AML-193 (cell line): ENCODE measurements at places on chromosomes 3 and 15.
A peak's percentile ranks its signal among the peaks of the same experiment; 100 is the strongest.

DNA sequence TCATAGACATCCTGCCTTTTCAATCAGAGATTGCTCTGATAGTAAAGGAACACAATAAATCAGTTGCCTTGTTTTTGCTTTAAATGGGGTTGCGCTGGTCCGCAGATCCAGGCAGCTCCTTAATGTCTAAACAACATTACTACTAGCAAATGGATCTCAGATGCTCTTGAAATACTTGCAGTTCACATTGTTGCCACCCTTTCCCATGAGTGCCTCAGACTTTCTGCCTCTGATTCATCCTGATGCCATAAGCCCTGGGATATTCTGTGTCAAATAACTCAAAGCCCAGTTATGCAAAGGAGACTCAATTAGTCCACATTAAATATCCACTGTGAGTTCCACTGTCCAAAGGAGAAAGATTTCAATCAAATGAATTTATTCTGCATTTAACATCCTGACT lies 196.7 kb downstream of the PLCH1 start:
- DNase-seq, result no peak

DNA sequence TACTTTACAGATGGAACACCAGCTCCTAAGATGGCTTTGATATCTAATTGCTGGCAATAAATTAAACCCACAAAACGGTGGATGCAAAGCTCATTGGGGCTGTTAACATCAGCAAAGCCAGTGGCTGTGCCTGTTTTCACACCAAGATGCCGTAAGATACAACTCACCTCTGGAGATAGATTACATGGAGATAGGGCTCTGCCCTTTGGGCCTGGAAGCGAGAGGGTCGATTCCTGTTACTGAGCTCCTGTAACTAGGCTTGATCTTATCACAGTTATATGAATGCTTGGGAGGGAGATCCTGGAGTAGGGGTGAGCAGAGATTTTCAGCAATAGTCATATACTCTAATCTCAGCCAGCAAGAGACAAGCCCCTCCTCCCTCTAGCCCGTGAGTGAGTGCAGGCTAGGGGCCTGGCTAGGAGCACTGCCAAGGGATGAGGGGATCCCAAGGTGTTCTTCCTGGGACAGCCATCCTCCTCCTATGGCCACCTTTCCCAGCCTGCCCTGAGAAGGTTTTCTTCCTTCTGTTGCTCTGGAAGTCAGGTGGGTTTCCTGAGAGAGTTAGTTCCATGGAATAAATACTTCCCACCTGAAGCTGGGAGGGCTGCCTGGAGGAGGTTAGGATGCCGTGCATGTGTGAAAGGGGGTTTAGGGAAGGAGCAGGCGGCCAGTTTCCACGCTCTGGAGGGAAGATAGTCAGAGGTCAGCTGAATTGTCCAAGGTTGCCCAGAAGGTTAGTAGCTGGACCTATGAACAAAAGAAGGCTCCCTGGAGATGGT lies 18.1 kb upstream of the DOCK3 start:
- DNase-seq, result no peak

GRCh38 chr3:50320853-50321335 lies 1.7 kb downstream of the HYAL2 start:
- DNase-seq, result peak; percentile 56

- peak; percentile 91 for DNase-seq
Measured at GRCh38 chr3:112293368-112294321, at the start of gene SLC9C1. SLC9C1 (minus strand) TSS chr3:112294216; CDS start chr3:112286791, 7,425 bp downstream.

GRCh38 chr15:99911816-99912215 lies 178.6 kb upstream of the LYSMD4 start:
- no peak for DNase-seq

- DNase-seq, result no peak
Measured at GRCh38 chr15:89019436-89019835, 68.8 kb upstream of the ABHD2 start.

DNA sequence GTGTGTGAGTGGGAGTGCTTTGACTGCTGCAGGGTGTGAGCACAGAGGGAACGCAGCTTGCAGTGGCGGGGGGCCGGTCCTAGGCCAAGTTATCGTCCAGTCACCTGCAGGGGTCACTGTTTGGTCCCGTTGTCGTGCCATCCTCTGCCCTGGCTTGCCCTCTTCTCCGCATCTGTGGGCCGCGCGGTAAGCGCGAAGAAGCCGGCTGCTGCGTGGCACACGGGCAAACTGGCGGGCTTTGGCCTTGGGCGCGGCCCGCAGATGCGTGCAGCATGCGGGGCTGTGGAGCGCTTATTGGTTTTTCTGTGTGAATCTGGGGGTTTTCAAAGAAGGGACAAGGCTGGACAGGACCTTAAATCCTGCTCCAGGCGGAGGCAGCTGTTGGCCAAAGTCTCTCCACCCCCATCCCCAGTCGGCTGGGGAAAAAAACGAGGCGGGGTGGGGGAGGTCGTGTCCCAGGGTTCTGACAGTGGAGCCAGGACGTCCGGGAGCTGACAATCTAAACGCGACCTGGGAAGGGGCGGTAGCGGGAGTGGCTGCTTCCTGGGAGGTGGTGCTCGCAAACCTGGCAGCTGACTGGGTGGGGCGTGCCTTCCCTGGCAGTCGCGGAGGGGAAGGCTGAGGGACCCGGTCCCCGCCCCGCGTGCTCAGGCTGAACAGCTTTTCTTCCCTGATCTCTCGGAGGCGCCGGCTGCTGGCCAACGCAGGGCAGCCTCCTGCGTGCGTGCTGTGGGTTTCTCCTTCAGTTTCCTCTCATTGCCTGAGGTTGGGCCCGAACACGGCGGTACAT lies 39.7 kb upstream of the VEPH1 start:
- no peak for DNase-seq

- no peak for DNase-seq
Measured at GRCh38 chr15:100275641-100276040, 66.1 kb downstream of the ADAMTS17 start.

- DNase-seq, result no peak
Measured at GRCh38 chr15:74383695-74384565, 16.5 kb upstream of the CYP11A1 start.

- no peak for DNase-seq
Measured at GRCh38 chr15:36066757-36067156, 512.7 kb upstream of the CDIN1 start.

DNA sequence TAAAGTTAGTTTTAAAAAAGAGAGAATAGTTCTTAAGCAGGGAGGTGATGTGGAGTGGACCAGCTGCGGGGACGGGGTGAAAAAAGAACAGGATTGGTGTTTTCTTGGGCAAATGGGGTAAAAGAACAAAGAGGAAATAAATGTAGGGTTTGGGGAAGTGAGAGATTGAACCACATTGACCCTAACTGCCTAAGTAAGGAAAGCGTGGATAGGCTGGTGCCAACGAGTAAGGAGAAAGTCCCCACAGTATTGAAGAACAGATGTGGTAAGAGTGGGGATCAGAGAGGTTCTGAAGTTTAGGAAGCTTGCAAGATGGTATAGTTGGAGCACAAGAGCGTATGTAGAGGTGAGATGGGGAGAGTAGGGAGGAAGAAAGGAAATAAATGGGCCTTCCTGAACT lies 17.0 kb downstream of the IREB2 start:
- DNase-seq, result peak; percentile 79

DNA sequence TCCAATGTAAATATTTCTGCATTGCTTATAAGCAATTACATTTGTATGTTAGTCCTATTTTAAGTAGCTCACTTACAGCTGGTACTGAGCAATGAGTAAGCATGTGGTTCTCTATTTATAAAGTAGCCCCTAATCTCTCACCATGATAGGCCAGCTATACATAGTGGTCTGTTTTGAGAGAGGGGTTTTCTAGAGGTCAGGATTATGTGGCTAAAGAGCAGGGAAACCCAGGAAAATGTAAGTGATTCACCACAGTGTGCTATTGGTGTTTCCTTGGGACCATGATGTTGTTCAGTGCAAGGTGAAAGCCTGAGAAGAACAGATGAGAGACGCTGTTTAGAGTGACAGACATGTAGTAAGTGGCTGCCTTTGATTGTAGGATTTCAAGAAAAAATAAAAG lies 26.4 kb downstream of the RBMS3 start:
- DNase-seq, result no peak

- peak; percentile 64 for DNase-seq
Measured at GRCh38 chr3:52299879-52300611, 12.4 kb downstream of the GLYCTK start.

GRCh38 chr15:77768107-77768506 lies 135.4 kb upstream of the LINGO1 start:
- DNase-seq, result no peak

- no peak for DNase-seq
Measured at GRCh38 chr3:17670749-17671148, 71.7 kb downstream of the TBC1D5 start.

- DNase-seq, result no peak
Measured at GRCh38 chr3:119279101-119279554, 15.1 kb upstream of the ARHGAP31 start.

DNA sequence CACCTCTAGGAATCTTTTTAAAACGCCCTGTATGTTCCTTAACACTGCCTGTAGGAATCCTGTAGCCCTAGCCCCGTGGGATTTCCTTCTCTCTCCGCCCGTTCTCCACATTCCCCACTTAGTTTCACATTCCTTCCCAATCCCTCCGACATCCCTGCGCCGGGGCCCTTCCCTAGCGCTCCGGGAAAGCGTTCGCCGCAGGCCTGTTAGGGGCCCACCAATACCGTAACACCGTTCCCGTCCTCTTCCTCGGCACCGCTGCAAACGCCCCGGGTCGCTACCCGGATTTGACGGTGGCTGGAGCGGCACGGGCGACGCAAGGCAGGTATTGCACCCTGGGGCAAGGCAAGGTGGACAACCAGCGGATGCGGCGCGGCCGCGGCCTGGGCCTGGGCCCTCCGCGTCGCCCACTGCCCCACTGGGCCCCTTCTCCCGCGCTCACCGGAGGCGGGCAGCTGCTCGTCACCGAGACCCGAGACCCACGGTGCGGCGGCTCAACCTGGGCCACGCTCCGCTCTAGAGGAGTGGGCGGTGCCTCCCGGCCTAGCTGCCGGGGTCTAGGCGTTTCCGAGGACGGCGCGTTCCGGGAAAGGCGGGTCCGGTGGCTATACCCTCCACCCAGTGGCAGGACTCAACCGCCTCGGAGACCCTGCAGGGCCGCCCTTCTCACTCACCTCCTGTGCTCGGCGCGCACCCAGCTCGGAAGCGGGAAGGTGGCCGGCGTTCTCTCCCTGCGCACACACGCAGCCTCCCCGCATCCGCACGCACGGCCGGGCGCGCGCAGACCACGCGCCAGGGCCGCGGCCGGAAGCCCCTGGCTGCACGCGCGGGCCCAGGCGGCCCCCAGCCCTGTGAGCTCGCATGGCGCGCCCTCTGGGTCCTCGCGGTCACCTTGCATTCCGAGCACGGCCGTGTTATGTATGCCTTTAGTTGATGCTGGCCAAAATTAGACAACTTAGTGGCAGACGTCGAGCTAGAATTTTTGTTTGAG lies at the start of gene B3GALNT1:
TSS of gene B3GALNT1 (minus strand) at position 789 of the 991 bp plus-strand sequence. CDS start 18,595 bp downstream, outside the sequence.
- DNase-seq, result no peak

DNA sequence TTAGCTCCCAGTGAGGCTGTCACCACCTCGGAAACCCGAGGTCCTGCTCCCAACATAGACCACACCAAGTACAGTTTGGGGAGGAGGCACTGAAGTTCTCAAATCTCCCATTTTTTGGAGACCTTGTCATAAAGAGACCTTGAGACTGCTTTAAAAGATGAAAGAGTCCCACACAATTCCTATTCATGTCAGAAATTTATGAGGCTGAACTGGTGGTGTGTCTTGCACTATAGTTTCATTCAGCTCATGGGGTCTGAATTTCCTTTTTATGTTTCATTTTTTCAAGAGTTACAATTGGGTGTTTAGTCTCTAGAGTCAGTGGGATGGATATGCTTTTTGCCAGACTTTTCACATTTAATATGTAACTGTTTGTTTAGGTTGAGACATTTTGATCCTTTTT lies 318.1 kb upstream of the LRRFIP2 start:
- no peak for DNase-seq

DNA sequence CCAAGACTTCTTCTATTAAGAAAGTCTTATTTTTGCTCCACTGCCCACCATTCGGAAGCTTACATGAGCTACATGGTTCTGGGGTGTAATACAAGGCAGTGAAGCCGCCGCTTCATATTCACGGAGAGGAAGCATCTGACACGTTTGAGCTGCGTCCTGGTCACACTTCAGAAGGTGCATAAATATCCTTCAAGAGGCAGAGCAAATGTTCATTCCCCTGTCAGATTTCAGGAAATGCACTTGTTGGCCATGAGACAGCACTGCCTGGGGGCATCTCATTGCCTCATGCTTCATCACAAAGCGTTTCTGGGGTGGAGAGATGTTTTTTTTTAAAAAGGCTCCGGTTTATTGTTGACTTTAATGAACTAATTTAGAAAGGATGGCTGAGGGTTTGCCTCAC lies 119.9 kb downstream of the CADPS start:
- no peak for DNase-seq

DNA sequence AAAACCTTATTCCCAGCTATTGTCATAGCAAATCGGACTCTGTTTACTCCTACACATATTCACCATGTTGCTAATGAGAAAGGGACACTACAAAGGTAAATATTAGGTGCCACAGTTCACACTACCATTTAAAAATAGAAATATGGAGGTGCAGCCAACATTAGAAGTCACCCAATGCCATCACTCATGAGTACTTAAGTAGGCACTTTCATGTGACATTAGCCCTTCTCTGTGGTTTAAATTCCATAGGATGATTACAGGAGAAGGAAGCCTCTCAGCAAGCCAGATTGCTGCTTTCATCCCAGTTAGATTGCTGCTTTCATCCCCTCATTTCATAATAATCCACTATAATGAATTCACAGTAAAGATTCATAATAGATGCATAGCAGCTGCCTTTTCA lies 376.8 kb upstream of the ALCAM start:
- no peak for DNase-seq

DNA sequence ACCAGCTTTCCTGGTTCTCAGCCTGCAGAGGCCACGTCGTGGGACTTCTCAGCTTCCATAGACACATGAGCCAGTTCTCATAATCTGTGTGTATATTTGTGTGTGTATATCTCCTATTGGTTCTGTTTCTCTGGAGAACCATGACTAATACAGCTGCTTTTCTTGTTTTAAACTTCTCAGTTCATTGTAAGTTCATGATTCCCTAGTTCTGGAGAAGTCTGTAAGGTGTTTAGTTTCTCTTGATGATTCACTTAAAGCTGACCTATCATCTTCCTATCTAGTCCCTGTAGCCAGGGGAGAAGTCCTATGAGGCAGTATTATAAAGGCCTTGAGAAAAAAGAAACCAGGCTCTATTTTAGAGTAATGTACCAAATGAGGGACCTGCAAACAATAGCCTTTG lies 147.7 kb downstream of the RYR3 start:
- DNase-seq, result no peak

DNA sequence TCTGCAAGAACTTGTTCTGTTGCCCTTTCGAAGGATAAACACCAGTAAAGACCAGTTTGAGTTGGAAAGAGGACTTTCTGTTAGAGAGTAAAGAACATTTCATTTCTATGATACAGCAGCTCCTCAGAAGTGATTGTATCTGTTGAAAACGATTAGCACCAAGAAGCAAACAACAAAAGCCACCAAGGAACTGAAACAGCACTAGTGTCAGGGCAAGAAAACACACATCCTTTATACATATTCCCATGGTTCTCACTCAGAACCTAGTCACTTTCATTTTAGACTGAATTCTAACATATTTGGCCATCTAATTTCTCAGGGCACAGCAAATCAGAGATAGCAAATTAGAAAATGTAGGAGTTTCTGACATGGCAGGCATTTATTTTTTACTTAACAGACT lies 116.1 kb downstream of the ATP1B3 start:
- no peak for DNase-seq
